Stimulated activated CD8-positive, alpha-beta memory T cell treated with anti-CD3 and anti-CD28 coated beads, Interleukin-15, amount 100 ng/mL, for 24 hours (primary cell): ENCODE measurements at places on chromosomes 2 and 18.

DNA sequence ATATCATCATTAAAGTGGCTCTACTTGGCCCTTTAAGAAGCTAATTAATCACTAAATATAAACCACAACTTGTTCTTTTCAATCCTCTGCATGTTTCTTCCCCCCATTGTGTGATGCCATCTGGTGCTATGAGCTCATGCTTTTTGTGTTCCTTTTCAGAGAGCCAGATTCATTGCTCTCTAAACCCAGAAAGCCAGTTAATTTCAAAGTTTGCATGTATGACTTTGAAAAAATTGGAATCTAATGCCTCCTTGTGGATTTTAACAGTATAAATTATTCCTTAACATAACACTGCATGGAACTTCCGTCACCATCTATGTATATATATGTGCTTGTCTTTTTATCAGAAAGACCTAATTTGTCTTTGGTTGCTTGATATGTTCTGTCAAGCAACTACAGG is 31.1 kb downstream of the TMEM178A start:
- DNase-seq: no peak

DNA sequence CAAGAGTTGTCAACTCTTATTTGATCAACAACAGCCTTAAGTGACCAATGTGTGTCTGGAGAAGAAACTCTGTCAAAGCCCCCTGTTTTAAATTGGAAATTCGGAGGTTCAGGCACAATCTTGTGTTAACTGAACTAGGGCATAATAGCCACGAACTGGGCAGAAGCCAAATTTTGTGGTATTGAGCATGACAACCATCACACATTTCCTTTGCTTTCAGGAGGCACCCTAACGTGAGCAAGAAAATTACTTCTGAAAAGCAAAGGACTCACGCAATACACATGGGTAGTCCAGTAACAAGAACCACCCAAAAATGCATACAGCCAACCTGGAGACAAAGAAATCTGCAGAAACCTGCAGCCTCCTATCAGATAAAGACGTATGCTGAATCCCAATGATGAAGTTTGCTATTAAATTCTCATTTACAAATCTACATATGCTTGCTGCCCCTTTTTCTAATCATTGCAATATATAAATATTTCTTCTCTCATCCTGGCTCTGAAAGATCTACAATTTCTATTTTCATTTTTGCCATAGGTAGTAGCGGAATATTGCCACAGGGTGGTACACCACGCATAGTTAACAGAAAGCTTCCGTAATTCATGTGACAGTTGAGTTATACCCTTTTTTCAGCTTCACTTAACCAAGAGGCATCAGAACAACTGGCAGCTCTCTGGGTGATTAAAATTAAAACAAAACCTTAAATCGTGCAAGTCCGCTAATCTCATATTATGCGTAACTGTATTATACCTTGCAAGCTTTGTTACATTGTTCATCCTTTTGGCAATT is 495.8 kb downstream of the NRXN1 start:
- DNase-seq: no peak

GRCh38 chr2:33167622-33168245 is 221.0 kb downstream of the LTBP1 start:
- no peak for DNase-seq

- DNase-seq: no peak
Observed at GRCh38 chr2:43438858-43439655, 156.8 kb downstream of the THADA start.

DNA sequence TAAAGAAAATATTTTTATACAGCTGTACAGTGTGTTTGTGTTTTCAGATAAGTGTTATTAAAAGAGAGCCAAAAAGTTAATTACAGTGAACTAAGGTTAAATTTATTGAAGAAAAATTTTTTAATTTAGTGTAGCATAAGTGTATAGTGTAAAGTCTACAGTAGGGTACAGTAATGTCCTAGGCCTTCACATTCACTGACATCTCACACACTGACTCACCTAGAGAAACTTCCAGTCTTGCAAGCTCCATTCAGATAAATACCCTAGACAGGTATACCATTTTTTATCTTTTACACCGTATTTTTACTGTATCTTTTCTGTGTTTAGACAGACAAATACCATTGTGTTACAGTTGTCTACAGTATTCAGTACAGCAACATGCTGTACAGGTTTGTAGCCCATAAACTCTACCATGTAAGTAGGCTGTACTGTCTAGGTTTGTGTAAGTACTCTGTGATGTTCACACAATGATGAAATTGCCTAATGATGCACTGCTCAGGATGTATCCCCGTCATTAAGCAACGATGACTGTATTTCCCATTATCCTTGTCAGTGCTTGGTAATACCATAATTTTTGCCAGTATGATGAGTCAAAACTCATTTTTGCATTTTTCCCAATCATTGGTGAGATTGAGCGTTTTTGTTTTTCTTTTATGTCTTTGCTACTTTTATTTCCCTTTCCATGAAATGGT is 48.2 kb upstream of the B3GNT2 start:
- no peak for DNase-seq

DNA sequence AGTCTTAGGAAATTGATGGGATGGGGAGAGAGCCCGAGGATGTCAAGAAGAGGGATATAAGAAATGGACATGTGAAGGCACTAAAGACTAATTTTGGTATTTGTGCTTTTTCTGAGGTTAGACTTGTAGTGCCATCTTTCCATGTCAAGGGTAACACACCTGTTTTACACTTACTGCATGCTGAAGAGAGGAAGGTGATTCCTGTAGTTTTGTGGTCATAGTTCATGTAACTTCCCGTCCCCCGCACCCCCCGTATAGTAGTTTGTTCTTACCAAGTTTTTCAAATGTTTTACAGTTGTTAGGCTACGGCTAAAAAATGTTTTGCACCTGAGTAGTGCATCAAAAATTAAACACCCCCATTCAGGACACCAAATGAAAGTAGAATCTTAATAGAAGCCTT is 73.8 kb downstream of the CLIP4 start:
- DNase-seq: no peak

- DNase-seq: no peak
Observed at GRCh38 chr2:5589183-5589582, 103.0 kb upstream of the SOX11 start.

- no peak for DNase-seq
Observed at GRCh38 chr2:217935901-217936684, 66.7 kb downstream of the TNS1 start.
